ENCODE measurements at places on chromosomes 16 and 17. TPM values are rescaled to one million over a fixed set of nuclear protein-coding genes. Genes with fewer than 3 reads are reported as not detected.

BRICD5 gene
- 10.5 TPM for polyA plus RNA-seq

PRKCB gene
- polyA plus RNA-seq, result 3.1 TPM

TSPOAP1 gene
- 17.2 TPM for polyA plus RNA-seq

SPNS2 gene
- 13.3 TPM for polyA plus RNA-seq

KRT36 gene
- polyA plus RNA-seq, result 0.03 TPM

DNA sequence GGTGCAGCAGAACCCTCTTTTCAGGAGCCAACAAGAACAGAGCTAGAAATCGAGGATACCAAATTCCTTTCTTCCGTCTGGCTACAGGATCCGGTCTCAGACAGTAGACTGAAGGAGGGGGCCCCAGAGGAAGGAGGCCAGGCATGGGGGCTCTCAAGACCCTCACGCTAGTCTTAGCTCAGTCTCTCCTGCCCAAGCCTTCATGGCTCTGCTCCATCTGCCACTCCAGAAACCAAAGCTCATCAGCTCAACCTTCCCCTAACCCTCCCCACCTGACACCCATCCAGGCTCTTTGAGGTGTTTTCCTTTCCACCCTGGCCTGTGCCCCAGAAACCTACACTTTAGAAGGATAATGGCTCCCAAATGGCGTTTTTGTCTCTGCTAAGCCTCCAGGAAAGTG lies 6.2 kb upstream of the TMEM92 start:
- no peak for DNase-seq

- DNase-seq, result peak; percentile 66
These were observed 95.6 kb downstream of the PRKCA start for GRCh38 chr17:66398059-66398458.

- no peak for DNase-seq
These were observed 79.9 kb upstream of the MON1B start for GRCh38 chr16:77111056-77111565.

DNA sequence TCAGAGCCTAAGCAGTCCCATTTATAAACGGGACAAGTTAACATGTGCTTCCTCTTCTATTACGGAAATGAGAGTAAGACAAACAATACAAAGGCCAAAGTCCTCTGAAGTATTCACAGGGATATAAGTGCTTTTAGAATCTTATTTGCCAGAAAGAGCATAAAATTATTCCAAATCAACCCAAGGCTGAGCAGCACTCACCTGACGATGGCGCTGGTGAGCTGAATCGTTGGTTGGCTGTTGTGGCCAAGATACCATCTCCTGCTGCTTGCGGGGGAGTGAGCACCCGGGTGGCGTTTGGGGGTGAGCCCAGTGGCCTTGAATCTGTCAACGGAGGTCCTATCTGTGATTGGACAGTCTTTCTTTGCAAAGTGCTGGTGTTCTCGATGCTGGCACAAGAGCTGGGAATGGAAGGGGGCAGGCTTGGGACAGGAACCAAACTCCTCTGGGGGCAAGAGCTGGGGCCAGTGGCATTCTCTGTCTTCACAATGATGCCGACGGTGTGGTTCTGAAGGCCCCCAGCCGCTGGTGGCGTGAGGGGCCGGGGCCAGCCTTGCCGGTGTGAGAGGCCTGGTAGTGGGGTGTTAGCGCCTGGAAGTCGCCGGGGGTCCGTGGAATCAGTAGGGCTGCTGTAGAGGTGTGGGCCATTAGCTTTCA lies 9.5 kb upstream of the DHRS13 start:
- DNase-seq, result peak; percentile 48

DNA sequence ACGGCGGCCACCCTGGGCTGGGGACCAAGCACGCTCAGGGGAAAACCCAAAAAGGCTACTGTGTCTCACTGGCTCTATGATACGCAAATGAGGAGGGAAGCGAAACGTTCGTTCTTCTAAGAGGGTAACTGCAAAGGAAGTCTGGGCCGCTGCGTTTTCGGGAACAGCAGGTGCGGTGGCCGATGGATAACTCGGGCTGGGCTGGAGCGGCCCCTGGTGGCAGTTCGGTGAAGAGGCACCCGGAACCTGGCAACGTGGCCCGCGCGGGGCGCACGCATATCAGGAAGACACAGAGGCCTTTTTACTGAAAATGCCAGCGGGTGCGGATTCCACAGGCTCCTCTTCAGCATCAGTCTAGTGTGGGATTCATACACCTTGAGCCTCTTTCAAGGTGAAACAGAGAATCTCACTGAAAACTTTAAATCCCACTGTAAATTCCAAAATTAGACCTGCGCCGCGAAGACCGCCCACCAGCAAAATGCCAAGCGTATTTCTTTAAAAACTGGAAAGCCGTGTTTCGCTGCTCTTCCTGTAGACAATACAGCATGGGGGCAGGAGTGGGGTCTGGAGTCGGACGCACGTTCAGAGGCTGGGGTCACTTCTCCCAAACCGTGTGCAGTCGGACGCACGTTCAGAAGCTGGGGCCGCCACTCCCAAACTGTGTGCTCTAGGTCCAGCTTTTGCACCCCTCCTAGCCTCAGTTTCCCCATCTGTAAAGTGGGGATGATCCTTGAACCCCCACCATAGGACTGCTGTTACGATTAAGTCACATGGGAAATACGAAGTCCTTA lies 44.4 kb upstream of the METTL9 start:
- DNase-seq, result peak; percentile 75

- DNase-seq, result no peak
These were observed 14.5 kb upstream of the SRRM2 start for GRCh38 chr16:2737895-2738418.

- peak; percentile 65 for DNase-seq
These were observed 135.4 kb downstream of the CLEC16A start for GRCh38 chr16:11079652-11080187.

DNA sequence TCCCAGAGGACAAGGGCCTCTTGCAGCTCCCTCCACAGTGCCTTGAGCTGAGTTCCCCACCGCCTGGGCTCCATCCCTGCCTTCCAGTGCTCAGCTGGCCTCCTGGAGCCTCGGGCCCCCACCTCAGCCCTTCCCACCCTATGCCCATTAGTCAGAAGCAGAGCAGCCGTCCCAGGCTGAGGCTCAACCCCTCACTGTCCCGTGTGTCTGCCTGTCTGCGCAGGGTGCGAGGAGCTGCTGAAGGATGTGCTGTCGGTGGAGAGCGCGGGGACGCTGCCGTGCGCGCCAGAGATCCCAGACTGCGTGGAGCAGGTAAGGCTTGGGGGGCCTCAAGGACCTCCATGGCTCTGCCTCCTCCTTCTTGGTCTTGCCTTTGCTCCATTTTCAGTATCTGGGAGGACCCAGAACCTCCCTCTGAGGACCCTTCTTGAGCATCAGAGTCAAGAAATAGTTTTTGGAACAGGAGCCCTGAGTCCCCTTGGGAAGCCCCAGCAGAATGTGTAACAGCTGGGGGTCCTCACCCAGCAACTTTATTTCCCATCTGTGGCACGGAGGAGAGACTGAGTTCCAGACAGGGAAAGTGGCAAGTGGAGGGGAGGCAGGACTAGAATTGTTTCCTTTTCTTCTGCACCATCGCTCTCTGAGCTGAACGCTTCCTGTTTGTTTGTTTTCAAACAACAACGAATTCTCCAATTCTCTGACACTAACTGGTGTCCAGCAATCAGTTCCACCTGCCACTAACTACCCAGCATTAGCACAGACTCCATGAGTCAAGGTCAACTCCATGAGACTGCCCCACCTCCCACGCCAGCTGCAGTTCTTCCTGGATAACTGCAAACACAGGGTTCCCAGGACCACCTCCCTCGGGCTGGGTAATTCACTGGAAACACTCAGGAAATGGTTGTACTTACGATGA lies 42.6 kb downstream of the RAB11FIP4 start:
- DNase-seq, result no peak

DNA sequence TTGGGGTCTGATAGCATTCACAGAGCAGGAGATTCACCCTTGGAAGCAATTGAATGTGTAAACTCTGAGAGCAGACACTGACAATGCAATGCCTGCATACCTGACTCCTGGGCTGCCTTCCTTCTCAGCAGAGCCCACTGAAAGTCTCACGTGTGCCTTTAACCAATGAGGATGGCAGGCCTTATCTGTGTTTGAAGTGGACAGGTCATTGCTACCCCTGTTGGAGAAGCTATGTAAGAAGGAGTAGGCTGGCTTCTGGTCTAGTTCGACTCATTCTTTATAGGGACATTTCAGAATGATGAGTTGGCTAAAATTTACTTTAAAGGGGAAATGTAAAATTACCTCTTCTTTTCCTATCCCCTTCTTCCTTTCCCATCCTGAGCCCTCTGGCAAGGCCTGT lies 446.3 kb downstream of the SLC39A11 start:
- no peak for DNase-seq

GRCh38 chr17:37527249-37527851 lies 37.7 kb downstream of the DUSP14 start:
- peak; percentile 45 for DNase-seq

- DNase-seq, result no peak
These were observed 18.0 kb downstream of the WDR45B start for GRCh38 chr17:82630212-82630611.

GRCh38 chr17:61942085-61942484 lies 14.3 kb upstream of the INTS2 start:
- DNase-seq, result no peak

DNA sequence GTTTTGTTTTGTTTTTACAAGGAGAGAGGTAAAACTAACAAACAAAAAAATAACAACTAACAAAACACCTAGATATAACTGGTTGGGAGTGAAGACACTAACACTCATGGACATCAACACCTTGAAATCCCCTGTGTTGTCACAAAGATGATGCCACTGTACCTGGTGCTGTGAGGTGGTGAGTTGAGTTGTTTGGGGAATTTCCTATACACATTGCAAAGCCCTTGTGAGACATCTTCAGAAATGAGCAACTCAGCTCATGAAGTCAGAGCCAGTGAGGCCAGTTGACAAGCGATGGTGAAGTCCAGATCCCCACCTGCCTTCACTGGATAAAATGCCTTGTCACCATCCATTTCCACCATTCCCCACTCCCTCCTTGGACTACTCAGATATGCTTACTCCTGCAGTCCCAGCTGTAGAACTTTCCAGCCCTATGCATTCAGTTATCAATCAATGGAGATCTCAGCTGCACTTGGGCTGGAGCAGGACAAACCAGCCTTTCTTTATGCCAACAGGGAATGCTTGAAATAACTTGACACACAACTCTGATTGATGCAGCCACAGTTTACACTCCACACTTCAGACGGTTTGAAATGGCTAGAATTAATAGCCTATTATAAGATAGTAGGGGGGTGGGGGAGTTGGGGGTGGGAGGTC lies 22.2 kb downstream of the ANKFN1 start:
- DNase-seq, result no peak

GRCh38 chr17:57902800-57903759 lies 52.1 kb downstream of the CUEDC1 start:
- DNase-seq, result peak; percentile 90

DNA sequence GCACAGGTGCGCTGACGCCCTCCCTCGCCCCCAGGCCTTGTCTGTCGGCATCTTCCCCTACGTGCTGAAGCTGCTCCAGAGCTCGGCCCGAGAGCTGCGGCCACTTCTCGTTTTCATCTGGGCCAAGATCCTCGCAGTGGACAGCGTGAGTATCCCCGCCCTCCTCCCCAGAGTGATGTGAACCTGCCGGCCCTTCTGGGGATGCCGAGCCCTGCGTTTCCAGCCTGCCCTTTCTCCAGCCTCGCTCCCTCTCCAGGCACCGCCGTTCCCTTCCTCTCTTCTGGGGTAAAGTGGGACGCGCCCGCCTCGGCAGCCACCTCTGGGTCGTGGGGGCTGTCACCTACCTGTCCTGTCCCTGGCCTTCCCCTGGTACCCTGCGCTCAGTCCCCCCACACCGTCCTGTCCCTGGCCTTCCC lies 133.9 kb upstream of the CHMP6 start:
- no peak for DNase-seq

- no peak for DNase-seq
These were observed 60.0 kb downstream of the CLEC16A start for GRCh38 chr16:11004351-11004750.

- DNase-seq, result no peak
These were observed 55.0 kb upstream of the TEX2 start for GRCh38 chr17:64318068-64318467.

DNA sequence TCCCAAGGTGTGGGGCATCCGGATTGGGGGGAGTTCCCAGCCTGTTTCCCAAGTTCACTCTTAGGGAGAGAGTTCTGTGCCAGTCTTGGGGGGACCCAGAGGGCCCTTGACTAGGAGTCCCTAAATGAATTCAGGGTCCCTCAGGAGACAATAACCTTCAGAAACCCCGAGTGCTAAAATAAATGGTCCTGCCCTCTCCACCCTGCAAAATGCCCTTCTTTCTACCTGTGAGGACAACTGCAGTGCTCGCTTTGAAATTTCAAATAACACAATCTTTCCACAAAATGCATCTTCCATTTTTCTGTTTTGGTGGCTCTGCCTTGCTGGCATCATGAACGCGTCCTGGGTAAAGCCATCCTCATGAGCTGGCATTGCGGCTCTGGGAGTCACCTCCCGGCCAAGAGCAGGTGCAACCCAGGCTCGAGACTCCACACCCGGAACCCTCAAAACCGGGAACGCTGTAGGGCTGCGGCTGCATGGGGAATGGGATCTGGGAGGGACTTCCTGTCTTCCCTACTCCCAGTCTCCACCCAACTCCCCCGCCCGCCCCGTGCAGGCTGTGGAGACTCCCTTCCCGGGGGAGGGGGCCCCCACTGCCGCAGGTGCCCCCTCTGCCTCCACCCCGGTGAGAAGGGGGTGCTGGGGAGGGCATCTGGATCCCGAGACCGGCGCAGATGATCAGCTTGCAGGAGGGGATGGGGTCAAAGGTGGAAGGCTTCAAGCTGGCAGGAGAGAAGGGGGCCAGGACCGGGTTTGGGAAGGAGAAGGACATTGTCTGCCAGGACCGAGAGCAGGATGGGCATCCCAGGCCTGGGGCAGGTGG lies at the start of gene ZNF205:
ZNF205 (plus strand) TSS at position 529 of the 823 bp plus-strand sequence. CDS start 845 bp downstream, outside the sequence.
- peak; percentile 86 for DNase-seq

GRCh38 chr17:49592263-49592662 lies 16.6 kb downstream of the NXPH3 start:
- no peak for DNase-seq

DNA sequence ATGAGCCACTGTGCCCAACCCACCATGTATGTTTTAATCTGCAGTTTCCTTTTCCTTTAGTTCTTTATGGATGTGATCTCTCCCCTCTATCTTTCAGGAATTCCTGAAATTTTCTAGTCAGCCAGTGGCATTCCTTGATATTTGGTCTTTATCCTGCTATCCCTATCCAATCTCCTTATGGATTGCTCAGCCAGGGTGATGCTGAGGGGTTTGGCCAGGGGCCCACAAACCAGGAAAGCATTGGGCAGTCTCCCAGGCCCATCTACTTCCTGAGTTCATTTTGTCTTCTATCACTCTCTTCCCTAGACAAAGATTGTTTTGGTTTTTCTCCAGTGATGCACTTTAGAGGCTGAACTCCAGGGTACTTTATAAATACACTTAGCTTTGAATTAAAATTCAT lies 115.9 kb downstream of the KATNIP start:
- no peak for DNase-seq

DNA sequence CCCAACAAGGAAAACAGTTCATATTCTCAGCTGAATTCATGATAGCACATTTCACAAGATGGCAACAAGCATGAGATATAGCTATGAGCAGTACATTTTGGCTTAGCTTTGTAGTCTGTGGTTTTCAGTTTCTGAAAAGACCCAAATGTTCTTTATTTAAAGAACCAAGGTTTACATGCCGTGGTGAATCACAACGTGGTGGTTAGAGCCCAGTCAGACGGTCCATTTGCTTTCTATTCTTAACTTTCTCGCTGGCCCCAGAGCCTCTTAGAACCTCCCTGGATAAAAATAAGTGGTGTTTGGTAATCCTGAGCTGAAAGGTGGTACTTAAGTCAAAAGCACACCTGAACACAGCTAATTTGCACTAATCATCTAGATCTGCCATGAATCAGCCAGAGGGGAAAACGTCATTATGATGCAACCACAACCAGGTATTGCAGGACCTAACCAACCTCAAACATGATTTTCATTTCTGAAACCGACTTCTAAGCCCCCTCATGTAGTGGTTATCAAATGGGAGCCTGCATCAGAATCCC lies 18.6 kb upstream of the HAPSTR1 start:
- DNase-seq, result no peak

Data from large intestine (tissue), 12 donors.